Frontal cortex (tissue), 4 donors: ENCODE measurements at places on chromosomes 12 and 14. TPM values are rescaled to one million over a fixed set of nuclear protein-coding genes. Genes with fewer than 3 reads are reported as not detected.

DNA sequence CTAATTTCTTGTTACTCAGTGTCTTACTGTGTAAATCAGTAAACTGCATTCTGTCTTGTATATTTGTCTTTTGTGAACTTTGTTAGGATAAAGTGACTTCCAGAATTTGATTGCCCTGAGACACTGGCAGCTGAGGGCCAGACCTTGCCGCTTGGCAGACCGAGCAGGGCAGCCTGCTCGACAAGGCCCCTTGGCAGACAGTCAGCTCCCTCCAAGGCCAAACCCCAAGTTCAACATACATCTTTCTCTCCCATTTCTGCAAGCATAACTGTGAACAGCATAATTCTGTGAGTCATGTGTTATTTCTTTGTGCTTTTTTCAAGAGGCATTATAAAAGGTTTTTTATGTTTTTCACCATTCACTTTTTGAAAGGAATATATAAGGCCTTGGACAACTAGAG is 39.2 kb upstream of the BMAL2 start:
- DNase-seq, result no peak

- DNase-seq, result no peak
Measured at GRCh38 chr12:101857043-101857558, 20.3 kb upstream of the DRAM1 start.

- DNase-seq, result no peak
Measured at GRCh38 chr12:120119271-120119973, 2.9 kb upstream of the RAB35 start.

DNA sequence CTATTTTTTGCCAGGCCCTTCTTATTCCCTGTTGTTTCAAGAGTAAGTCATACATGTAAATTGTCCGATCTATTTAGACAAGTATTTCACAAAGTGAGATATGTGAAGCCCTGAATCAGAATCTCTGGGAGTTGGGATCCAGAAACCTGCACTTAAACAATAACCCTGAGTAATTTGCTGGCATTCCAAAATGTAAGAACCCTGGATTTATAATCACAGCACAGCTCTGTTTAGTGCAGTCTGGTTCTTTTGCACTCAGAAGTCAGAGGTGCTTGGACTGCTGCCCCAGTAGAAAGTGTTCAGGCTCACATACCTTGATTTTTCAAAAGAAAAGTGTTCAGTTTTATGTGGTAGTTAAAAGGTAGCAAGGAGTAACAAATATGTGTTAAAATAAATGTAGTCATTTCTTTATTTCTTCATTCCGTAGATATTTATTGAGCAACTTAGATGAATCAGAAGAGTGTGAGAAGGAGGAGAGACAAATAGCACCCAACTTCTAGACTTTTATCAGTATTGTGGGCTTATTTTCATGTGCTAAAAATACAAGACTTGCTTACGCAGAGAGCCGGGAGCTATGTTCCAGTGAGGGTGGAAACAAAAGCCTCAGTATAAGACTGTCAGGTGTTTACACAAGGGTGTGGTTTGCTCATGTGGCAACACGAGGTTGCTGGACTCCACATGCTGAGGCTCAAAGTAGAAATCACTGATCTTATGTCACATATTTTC is 70.1 kb downstream of the SYNE2 start:
- DNase-seq, result no peak

- DNase-seq, result no peak
Measured at GRCh38 chr12:114506651-114507050, 100.7 kb upstream of the TBX5 start.

DNA sequence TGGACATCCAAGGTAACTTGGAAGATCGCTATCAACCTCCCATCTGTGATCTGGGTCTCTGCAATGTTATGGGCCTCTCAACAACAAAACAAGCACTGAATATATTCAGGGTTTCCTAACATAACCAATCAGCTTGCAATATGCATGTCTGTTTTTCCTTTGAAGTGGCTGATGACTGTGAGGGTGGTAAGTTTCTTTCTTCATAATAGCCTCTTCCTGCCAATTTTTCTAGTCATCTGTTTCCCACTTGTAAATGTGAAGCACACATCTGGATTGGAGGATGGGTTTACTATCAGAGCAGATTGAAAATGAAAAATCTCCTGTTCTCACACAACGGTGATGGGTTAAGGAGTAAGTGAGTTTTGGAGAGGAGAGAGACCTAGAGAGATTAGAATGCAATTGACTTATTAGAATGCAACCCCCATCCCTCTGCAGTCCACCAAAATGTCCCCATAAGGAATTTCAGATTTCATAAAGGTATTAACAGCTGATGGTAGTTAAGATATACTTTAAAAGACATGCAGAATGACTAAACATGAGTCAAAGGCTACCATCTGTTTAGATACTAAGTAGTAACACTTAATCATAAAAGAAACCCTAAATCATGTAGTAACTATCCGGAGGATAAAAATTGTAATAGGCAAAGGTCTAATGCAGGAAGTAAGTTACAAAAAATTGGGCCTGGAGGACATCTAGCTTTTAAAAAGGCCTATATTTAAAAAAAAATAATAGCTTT is 58.4 kb upstream of the SAV1 start:
- DNase-seq, result no peak

- no peak for DNase-seq
Measured at GRCh38 chr12:80590085-80590484, 117.3 kb upstream of the MYF6 start.

- DNase-seq, result no peak
Measured at GRCh38 chr14:104557086-104557485, 22.5 kb upstream of the C14orf180 start.

- DNase-seq, result no peak
Measured at GRCh38 chr14:72982146-72982708, 44.7 kb downstream of the ZFYVE1 start.

GRCh38 chr14:38752341-38752740 is 350.7 kb downstream of the SEC23A start:
- DNase-seq, result no peak

DNA sequence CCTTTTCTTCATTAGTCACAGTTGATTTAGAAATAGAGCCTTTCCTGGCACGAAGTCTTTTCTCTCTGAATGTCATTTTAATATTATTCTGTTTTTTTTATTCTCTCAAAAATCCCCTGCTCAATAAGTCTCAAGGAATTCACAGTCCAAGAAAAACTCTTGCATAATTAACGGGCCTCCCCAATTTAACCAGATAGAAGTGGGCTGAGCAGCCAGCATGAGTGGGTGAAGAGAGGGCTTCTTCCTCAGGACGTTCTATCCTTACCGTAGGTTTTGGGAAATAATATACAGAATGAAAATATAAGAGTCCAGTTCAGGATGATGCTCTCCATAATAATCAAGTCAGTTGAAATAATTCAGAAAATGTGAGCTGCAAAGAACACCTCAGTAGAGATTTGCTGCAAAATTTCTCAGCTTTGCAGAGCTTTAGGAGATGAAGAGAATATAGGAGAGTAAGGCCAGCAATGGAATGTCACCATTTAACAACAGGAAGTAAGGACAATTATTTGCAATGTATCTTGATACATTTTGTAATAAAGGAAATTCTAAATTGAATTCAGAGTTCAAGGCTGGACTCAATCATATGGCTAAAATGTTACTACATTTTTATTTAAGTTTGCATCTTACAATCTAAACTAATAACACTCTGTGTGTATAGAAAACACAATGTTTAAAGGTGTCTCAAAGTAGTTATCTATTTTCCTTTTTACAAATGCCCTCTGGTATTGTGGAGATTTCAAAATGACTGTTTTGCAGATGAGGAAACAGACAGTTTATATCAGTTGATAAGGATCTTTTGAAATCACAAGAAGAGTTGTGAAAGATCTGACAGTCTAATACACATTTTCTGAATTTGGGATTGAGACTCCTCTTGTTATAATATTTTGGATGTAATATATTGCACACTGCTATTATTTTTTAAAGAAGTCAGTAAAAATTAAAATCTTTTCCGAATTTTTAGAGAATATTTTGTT is 1724.1 kb upstream of the SEL1L start:
- DNase-seq, result no peak

- no peak for DNase-seq
Measured at GRCh38 chr12:88623777-88624548, 43.7 kb upstream of the KITLG start.

DNA sequence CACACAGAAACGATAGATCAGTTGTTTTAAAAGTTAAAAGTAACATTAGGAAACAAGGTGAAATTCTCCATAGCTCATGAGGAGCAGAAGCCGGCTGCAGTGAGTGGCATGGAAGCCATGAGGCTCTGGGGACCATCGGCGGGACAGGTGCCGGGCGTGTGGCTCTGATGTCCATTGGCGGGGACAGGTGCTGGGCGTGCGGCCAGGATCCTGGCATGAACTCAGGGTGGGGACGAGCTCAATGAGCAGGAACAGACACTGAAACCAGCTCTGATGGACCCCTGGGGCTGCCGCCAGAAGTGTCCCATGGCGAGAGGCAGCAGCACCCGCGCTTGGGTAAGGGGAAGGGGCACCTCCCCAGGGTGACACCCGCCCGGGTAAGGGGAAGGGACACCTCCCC is 75.1 kb downstream of the NOC4L start:
- no peak for DNase-seq

KRT71 gene
- total RNA-seq, result not detected

SRSF9 gene
- total RNA-seq, result 92.5 TPM

P2RX2 gene
- total RNA-seq, result not detected
